ENCODE measurements at places on chromosomes 5 and 9. TPM values are rescaled to one million over a fixed set of nuclear protein-coding genes. Genes with fewer than 3 reads are reported as not detected.

- H3K27ac ChIP-seq, result no peak overlapping the region
- DNase-seq, result no peak
- H3K27me3 ChIP-seq, result no peaks in the 10 kb centered on the region
- no peaks in the 10 kb centered on the region for H3K4me1 ChIP-seq
- no peaks in the 10 kb centered on the region for H3K36me3 ChIP-seq
These were observed 13.8 kb downstream of the CD74 start for GRCh38 chr5:150398722-150399523.

DNA sequence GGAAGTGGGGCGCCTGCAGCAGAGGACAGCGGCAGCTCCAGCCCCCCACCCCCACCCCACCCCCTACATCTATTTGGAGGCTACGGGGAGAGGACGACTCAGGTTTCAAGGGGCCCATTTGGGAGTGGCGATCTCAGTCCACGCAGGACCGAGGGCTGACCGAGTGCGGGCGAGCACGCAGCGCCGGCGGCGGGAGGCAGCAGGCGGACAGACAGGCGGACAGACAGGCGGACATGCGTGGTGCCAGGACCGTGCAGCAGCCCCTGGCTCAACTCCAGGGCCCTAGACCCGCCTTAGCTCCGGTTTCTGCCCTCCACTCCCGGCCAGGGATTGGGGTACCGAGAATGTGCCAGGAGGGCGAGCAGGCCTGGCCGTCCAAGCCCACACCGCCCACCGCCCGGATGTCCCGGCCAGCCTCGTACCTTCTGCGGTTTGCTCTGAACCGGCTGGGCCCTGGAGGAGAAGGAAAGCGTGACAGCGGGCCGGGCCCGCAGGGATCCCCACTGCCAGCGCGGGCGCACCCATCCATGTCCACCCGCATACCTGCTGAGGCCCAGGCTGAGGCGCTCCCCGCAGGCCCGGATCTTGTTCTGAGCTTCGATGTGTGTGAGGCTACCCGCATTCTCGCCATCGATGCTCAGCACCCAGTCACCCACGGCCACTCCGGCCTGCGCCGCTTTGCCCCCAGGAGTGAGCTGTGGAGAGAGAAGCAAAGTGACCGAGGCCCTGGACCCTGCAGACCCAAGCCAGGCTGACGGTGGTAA, 5.2 kb downstream of the PDLIM7 start:
- H3K36me3 ChIP-seq, result no peaks in the 10 kb centered on the region
- peak overlapping the region; percentile 27 for H3K4me3 ChIP-seq
- H3K4me1 ChIP-seq, result peaks cover 43% of the 10 kb centered on the region
- H3K27me3 ChIP-seq, result no peaks in the 10 kb centered on the region
- no peak for DNase-seq

GRCh38 chr5:151055336-151055735, 25.5 kb downstream of the TNIP1 start:
- H3K4me1 ChIP-seq, result peaks cover 23% of the 10 kb centered on the region
- H3K27me3 ChIP-seq, result no peaks in the 10 kb centered on the region
- peaks cover 64% of the 10 kb centered on the region for H3K36me3 ChIP-seq

DNA sequence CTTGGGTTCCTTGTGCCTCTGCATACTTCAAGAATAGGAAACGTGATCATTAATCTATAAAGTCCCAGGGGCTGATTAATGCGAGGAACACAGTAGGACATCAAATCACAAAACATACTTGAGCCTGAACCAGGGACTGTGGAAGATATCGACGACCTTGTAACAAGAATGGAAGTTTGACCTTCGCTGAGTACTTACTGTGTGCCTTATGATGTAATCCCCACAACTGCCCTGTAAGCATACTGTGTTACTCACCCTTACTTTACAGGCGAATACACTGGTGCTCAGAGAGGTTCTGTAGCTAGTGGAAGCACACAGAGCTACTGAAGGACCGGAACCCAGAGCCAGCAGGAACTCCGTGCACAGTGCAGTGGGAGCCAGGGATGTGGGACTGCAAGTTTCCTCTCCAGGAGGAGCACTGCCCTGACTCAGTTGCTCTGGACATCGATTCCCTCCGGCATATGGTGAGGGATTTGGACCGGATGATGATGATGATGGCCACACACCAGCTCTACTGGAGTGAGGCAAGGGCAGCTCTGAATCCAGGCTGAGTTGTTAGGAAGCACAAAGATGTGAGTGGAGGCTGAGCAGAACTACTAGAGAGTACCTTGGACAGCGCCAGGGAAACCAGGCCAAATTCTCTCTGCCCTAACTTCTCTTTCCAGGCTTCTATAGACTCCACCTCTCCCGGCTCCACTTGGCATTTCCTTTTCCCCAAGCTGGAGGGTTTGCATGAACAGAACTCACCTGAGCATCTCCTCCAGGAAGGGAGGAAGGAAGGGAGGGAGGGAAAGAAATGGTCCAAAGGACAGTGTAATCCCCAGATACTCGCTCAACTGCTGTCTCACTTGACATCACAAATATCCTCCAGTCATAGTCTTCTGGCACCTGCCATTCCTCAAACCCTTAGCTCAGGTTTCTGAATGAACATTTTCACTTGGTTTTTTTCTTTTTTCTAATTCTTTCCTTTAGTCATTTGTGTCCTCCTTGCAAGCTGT, 1.5 kb upstream of the GABBR2 start:
- no peak for DNase-seq
- no peaks in the 10 kb centered on the region for H3K36me3 ChIP-seq
- H3K4me1 ChIP-seq, result peaks cover 16% of the 10 kb centered on the region
- H3K27me3 ChIP-seq, result no peaks in the 10 kb centered on the region
- no peak overlapping the region for H3K4me3 ChIP-seq
- no peak overlapping the region for H3K27ac ChIP-seq

DNA sequence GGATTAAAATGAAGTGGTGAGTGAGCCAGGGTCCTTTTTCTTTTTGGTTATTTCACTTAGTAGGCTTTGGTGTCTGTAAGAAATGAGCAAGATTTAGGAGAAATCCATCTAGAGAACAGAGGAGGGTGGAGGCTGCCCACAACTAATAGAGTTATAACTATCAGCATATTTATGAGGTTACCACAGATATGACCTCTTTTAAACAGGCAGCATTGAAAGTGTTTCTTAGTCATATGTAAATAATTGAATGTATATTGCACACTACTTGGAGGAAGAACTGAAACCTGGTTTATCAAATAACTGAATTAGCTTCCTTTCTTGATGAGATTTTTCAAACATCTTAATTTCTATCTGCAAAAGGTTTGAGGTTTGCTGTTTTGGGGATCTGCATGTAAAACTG, 483.1 kb upstream of the PIK3R1 start:
- no peaks in the 10 kb centered on the region for H3K4me1 ChIP-seq
- H3K36me3 ChIP-seq, result no peaks in the 10 kb centered on the region
- H3K27ac ChIP-seq, result no peak overlapping the region
- H3K4me3 ChIP-seq, result no peak overlapping the region
- H3K27me3 ChIP-seq, result no peaks in the 10 kb centered on the region

- no peak overlapping the region for H3K27ac ChIP-seq
- no peaks in the 10 kb centered on the region for H3K27me3 ChIP-seq
- no peak for DNase-seq
- H3K4me3 ChIP-seq, result no peak overlapping the region
- no peaks in the 10 kb centered on the region for H3K36me3 ChIP-seq
These were observed 37.3 kb upstream of the UBE2D2 start for GRCh38 chr5:139523635-139524445.

- H3K27me3 ChIP-seq, result no peaks in the 10 kb centered on the region
- no peak overlapping the region for H3K4me3 ChIP-seq
- peaks cover 18% of the 10 kb centered on the region for H3K4me1 ChIP-seq
These were observed 64.6 kb downstream of the ENC1 start for GRCh38 chr5:74575741-74576538.

- peak overlapping the region; percentile 28 for H3K27ac ChIP-seq
- H3K36me3 ChIP-seq, result no peaks in the 10 kb centered on the region
- no peak overlapping the region for H3K4me3 ChIP-seq
- DNase-seq, result no peak
These were observed 11.1 kb downstream of the GPR21 start for GRCh38 chr9:123044586-123044985.

GRCh38 chr5:139808481-139809330, 13.1 kb downstream of the PSD2 start:
- no peak for DNase-seq
- no peaks in the 10 kb centered on the region for H3K27me3 ChIP-seq
- no peaks in the 10 kb centered on the region for H3K4me1 ChIP-seq

DNA sequence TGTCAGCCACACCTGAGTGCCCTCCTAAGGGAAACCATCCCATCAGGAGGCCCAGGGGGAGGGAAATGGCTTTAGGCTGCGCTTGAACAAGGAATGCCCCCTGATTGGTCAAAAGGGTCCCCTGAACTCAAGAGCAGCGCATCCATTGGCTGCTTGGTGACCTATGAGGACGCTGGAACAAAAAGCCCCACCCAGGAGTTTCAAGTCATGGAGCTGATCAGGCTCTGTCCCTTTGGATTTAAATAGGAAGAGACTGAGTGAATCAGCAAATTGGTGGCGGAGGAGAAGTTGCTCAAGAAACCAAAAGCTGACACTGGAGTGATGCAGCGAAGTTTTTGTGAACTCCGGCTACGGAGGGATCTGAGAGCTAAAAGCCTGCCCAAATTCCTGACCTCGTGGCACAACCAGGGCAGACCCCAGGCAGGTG, 66.7 kb downstream of the SMIM23 start:
- no peaks in the 10 kb centered on the region for H3K36me3 ChIP-seq
- H3K27me3 ChIP-seq, result no peaks in the 10 kb centered on the region
- H3K27ac ChIP-seq, result no peak overlapping the region
- DNase-seq, result no peak
- no peak overlapping the region for H3K4me3 ChIP-seq
- no peaks in the 10 kb centered on the region for H3K4me1 ChIP-seq

- H3K27ac ChIP-seq, result no peak overlapping the region
- no peaks in the 10 kb centered on the region for H3K27me3 ChIP-seq
- no peaks in the 10 kb centered on the region for H3K36me3 ChIP-seq
- no peaks in the 10 kb centered on the region for H3K4me1 ChIP-seq
These were observed 73.2 kb downstream of the WNK2 start for GRCh38 chr9:93256878-93257807.

DNA sequence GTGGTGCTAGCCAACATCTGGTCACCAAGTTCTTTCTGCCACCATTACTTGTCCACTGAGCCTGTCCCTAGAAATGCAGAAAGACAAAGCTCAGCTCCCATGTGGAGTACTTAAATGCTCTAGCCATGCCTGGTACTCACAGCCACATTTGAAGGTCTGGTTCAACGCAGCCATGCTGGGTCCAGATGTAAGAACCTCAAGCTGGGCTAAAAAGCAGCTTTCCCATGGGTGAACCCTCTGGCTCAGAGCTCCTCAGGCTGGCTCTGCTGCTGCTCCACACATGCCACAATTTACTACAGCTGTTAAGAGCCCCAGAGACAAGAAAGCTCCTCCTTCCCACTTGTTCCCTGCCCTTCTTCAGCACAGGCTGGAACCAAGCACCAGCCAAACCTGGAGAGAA, 97.1 kb upstream of the LRRTM2 start:
- H3K27me3 ChIP-seq, result no peaks in the 10 kb centered on the region
- no peaks in the 10 kb centered on the region for H3K36me3 ChIP-seq
- H3K4me1 ChIP-seq, result peaks cover 33% of the 10 kb centered on the region
- no peak for DNase-seq
- no peak overlapping the region for H3K27ac ChIP-seq

- H3K27ac ChIP-seq, result no peak overlapping the region
- no peak overlapping the region for H3K4me3 ChIP-seq
- no peaks in the 10 kb centered on the region for H3K27me3 ChIP-seq
- DNase-seq, result no peak
These were observed 149.8 kb upstream of the ANKRD55 start for GRCh38 chr5:56382896-56383295.

DNA sequence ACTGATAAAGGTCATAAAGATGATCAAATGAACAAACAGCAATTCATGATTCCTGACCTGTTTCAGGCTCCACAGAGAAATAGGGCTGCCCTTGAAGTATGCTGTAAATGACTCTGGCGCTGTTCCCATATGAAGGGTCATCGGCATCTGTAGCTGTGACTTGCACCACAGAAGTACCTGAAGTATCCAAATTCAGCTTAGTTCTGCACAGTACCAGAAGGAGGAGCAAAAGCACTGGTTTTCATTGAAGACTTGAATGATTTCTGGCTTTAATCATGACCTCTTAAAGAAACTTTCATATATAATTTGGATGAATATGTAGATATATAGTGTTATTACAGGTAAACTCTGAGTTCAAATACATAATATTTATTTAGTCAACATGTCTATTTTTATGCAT, 109.1 kb downstream of the CDH10 start:
- no peaks in the 10 kb centered on the region for H3K27me3 ChIP-seq
- no peak for DNase-seq
- no peak overlapping the region for H3K4me3 ChIP-seq
- no peak overlapping the region for H3K27ac ChIP-seq
- no peaks in the 10 kb centered on the region for H3K36me3 ChIP-seq

DNA sequence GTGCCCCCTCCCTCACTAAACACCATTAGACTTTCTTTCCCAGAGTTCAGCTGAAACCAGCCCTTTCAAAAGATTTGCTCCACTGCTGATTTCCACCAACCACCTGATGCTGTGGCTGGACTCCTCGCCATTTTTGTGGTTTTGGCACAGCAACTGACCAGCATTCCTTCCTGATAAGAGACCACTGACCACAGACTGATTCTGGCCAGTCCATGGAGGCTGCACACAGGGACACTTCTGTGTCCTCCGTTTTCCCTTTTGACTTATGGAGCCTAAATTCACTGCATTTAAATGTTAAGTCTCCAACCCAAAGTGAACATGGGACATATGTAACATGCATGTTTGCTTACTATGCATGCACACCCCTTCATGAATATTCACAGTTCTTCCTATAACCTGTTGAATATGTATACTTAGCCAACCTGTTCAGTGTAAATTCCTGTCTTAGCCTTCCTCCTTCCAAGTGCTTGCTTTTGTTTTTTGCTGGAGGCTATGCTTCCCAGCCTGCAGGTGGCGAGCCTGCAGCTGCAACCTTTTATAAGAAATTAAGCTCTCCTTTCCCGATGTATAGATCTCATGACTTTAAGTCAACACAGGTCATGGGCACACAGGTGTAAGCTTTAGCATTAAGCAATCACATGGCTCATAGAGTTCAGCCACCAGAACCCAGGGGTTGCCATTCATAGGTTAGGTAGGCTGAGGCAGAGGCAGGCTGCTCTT, 78.7 kb downstream of the ACTL7B start:
- no peak for DNase-seq
- H3K4me3 ChIP-seq, result no peak overlapping the region
- H3K4me1 ChIP-seq, result no peaks in the 10 kb centered on the region
- no peaks in the 10 kb centered on the region for H3K27me3 ChIP-seq

GRCh38 chr5:102681403-102681983, 73.6 kb upstream of the PAM start:
- no peak for DNase-seq
- H3K4me3 ChIP-seq, result no peak overlapping the region
- H3K36me3 ChIP-seq, result no peaks in the 10 kb centered on the region

The DCTN3 gene
- total RNA-seq, result 78.6 TPM

The CDK5RAP2 gene
- total RNA-seq, result 54.5 TPM

The VCAN gene
- 71.2 TPM for total RNA-seq

The ACTBL2 gene
- total RNA-seq, result not detected

All from vagina (tissue), 2 donors.